GM18507 (cell line): ENCODE measurements at places on chromosomes 12 and 14.

GRCh38 chr12:92147491-92147890 lies 1.8 kb upstream of the BTG1 start:
- DNase-seq, result no peak

- no peak for DNase-seq
Measured at GRCh38 chr12:78387721-78388120, 476.9 kb upstream of the SYT1 start.

GRCh38 chr12:116150452-116150851 lies 127.0 kb downstream of the MED13L start:
- no peak for DNase-seq

- no peak for DNase-seq
Measured at GRCh38 chr12:21865846-21866245, 75.4 kb downstream of the ABCC9 start.

DNA sequence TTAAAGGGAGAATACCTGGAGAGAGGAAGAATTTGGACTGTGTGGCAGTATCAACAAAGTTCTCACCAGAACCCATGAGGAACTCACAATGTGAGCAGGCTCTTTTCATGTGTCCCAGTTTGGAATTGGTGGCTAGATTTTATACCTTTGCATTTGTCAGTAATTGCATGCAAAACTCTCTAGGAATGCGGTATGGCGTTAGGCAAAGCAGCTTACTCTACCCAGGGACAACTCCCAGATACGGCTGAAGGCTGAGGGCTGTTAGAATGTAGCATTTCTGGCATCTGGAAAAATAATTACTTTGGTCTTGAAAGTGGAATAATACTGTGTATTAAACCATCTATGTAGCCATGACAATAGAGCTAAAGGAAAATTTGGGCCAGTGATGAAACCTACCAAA lies 635.5 kb downstream of the SLC16A7 start:
- no peak for DNase-seq

DNA sequence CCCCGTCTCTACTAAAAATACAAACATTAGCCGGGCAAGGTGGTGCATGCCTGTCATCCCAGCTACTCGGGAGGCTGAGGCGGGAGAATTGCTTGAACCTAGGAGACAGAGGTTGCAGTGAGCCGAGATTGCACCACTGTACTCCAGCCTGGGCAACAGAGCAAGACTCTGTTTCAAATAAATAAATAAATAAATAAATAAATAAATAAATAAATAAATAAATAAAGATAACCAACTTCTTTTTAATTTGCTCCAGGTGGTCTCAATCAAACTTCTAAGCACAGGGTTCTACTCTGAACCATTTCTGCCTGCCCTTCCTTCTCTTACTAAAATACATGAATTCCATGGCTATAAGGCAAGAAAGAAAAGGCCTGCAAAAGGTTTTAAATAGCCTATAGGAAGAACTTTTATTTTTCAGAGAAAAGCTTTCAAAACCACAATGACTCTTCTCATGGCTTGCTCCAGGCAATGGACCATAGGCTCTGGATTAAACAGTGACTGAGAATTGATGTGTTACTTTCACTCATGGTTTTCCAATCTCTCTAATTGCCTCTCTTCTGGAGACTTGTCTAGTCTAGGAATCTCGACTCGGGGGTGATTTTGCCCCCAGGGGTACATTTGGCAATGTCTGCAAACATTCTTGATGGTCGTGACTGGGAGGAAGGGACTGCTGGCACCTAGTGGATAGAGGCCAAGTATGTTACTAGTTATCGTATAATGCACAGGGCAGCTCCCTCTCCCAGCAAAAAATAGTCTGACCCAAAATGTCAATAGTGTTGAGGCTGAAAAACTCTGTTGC lies 14.4 kb downstream of the IGF1 start:
- no peak for DNase-seq

- no peak for DNase-seq
Measured at GRCh38 chr12:64716371-64716770, 42.8 kb downstream of the GNS start.

GRCh38 chr12:7321624-7322023 lies 17.8 kb downstream of the ACSM4 start:
- DNase-seq, result no peak

GRCh38 chr12:31588976-31589375 lies 2.0 kb downstream of the DENND5B start:
- DNase-seq, result no peak

DNA sequence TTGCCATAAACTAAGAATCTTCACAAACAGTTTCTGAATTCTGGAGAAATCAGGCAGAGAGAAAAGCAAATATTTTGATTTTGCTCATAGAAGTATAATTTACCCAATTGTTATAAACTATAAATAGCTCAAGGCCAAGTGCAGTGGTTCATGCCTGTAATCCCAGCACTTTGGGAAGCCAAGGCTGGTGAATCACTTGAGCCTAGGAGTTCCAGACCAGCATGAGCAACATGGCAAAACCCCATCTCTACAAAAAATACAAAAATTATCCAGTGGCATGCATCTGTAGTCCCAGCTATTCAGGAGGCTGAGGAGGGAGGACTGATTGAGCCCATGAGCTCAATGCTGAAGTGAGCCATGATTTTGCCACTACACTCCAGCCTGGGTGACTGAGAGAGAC lies 19.6 kb upstream of the MMP19 start:
- no peak for DNase-seq

GRCh38 chr12:72368298-72368697 lies 96.1 kb downstream of the TRHDE start:
- DNase-seq, result no peak

GRCh38 chr12:24113701-24114100 lies 164.2 kb upstream of the SOX5 start:
- DNase-seq, result no peak

- DNase-seq, result no peak
Measured at GRCh38 chr12:118356809-118357256, 15.9 kb downstream of the TAOK3 start.

DNA sequence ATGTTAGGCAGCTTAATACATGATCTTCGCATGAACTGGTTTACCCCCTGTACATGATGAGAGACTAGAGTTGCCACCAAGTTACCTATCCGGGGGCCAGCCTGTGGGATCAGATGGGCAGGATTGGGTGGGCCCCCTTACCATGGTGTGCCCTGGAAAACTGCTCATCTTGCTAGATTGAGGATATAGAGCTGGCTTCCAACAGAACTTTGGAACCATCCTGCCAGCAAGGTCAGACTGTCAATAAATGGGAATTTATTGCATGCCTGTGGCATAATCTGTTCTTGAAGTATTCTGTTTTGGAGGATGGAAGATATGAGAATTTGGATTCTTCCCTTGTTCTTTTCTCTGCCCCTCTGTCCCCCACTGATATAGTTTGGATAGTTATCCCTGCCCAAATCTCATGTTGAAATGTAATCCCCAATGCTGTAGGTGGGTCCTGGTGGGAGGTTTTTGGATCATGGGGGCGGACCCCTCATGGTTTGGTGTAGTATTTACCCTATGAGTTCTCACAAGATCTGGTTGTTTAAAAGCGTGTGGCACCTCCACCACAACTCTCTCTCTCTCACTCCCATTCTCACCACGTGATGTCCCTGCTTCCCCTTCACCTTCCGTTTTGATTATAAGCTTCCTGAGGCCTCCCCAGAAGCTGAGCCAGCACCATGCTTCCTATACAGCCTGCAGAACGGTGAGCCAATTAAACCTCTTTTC lies 3.7 kb upstream of the TM9SF1 start:
- no peak for DNase-seq

DNA sequence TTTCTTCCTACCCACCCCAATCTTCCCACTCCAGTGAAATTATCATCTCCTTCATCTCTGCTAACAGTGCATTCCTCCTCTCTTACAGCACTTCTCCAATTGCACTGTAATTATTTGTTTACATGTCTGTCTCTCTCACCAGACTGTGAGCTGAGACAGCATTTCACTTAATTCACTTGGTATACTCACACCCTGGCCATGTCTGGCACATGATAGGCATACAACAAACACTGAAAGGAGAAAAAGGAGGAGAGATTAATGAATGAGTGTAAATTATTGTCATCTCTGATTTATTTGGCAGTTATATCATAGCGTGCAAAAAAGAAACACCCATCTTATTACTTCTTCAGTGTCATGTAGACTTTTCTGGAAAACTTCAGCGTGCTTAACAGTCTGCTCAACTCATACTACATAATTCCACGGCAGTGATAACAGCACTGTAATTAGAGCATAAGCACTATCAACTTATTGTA lies 452.3 kb downstream of the ADAMTS20 start:
- DNase-seq, result no peak

GRCh38 chr14:32565256-32565655 lies 236.2 kb downstream of the AKAP6 start:
- DNase-seq, result no peak

- no peak for DNase-seq
Measured at GRCh38 chr14:34072921-34073320, 122.0 kb upstream of the EGLN3 start.

- DNase-seq, result no peak
Measured at GRCh38 chr14:23353433-23353780, 720 bp upstream of the SLC22A17 start.

- DNase-seq, result no peak
Measured at GRCh38 chr12:114679452-114679875, 4.5 kb downstream of the TBX3 start.

DNA sequence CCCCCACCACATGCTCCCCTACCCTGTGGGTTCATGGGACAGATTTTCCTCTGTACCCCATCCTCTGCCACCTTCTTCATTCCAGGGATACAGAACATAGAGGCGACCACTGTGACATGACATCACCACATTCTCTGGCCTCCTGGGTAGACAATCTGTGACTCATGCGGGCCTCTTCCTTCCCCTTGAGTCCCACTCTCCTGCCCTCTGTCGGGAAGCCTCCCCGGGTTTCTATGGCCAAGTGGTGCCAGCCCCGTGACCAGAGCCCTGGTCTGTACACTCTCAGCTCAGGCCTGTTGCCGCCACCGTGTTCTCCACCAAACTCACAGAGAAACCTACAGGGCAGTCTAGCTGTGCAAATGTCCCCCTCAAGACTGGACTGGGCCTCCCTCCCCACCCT lies 8.0 kb downstream of the CLMN start:
- DNase-seq, result no peak

DNA sequence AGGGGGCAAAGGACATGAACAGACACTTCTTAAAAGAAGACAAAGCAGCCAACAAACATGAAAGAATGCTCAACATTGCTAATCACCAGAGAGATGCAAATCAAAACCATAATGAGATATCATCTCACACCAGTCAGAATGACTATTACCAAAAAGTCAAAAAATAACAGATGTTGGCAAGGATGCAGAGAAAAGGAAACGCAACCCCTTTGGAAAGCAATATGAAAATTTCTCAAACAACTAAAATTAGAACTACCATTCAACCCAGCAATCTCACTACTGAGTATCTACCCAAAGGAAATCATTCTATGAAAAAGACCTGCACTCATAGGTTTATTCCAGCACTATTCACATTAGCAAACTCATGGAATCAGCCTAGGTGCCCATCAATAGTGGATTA lies 25.6 kb downstream of the MDM1 start:
- DNase-seq, result no peak

DNA sequence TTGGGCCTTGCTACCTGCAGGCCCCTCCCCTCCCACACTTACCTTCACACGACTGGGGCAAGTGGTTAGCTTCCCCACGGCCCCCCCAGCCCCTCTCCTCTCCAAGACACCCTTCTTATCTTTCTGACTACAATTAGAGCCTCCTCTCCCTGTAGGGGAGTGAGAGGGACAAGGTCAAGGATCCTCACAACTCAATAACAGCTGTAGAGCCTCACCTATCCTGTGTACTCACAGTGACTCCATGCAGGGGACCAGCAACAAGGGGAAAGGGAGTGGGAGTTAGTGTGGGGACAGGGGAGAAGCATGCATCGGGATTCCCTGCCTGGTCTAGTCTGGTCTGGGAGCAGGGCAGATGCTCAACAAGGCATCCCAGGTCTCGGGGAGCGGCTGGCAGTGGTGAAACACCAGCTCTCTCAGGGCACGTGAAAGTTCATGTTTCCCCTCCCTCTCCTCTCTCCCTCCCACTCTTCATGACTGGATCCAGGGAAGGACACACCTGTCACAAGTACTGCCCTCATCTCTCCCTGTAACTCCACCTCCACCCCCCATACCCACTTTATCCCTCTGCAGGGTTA lies 45.3 kb downstream of the SMUG1 start:
- no peak for DNase-seq

DNA sequence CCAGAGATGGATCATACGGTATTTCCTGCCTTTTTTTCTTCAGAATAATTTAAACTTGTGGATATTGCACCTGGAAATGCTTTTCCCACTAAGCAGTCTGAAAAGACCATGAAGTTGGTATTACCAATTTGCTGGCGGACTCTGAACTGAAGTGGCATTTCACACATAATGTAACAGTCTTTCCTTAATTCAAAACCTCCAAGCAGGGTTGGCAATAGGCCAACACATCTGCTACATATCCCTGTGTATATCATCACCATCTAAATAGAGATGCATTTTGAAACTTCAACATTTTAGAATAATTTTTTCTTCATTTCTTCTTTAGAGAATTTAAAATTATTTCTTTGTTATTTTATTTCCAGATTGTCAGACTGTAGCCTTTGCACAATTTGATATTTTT lies 100.5 kb downstream of the TSPAN8 start:
- no peak for DNase-seq

GRCh38 chr12:93507165-93507564 lies 39.9 kb downstream of the MRPL42 start:
- DNase-seq, result no peak

DNA sequence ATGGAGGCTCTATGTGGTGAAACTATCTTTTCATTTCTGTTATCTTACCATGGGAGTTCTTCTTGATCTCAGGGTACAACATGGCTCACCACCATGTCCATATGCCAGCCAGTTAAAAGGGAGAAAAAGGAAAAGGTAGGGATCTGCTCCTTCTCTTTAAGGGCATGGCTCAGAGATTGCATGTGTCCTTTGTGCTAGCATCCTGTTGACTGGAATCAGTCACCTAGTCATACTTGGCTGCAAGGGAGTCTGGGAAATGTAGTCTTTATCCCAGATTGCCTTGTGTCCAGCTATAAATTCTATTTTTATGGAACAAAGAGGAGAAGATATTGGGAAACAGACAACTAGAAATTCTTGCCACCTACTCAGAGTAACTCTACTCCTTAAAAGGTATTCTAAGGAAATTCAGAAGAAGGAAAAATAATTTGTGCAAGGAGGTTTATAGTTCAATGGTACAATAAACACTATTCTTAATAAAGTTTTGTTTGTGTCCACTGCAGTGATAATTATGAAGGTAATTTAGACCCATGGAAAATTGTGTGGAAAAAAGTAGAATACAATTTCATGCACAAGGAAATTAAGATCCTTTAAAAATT lies 86.4 kb upstream of the RPH3A start:
- DNase-seq, result no peak

- no peak for DNase-seq
Measured at GRCh38 chr14:104444159-104445030, 135.2 kb upstream of the C14orf180 start.

DNA sequence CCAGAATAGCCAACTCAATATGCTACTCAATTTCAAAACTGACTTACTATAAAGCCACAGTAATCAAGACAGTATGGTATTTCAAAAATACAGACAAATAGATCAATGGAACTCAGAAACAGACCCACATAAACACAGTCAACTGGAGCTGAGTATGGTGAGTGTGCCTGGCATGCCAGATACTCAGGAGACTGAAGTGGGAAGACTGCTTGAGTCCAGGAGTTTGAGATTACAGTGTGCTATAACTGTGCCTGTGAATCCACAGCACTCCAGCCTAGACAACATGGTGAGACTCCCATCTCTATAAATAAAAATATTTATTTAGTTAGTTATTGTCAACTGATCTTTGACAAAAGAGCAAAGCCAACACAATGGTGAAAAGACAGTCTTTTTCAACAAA lies 81.8 kb downstream of the NUMB start:
- no peak for DNase-seq
